ENCODE measurements at places on chromosomes 6 and 20. TPM values are rescaled to one million over a fixed set of nuclear protein-coding genes. Genes with fewer than 3 reads are reported as not detected.
A peak's percentile ranks its signal among the peaks of the same experiment; 100 is the strongest.

The BANF2 gene
- not detected for total RNA-seq

The TSBP1 gene
- total RNA-seq: not detected

The PIGU gene
- 24.4 TPM for total RNA-seq

The ADGRF4 gene
- not detected for total RNA-seq

The LTA gene
- total RNA-seq: not detected

The AURKA gene
- 132 TPM for total RNA-seq

The PHACTR1 gene
- total RNA-seq: not detected

The SLC32A1 gene
- total RNA-seq: not detected

DNA sequence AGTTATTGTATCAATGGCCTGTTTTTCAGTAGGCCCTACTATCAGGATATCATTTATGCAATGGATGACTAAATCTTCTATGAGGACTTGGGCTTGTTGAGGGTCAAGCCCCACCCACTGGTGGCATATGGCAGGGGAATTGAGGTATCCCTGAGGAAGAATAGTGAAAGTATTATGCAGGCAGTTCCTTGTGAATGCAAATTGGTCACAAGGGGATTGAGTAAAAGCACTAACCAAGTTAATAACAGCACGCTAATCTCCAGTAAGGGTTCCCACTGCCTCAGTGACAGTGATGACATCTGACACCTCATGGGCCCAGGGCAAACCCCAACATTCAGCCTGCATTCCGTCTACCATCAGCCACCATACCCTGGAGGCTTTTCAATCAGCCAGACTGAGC lies 14.9 kb downstream of the BPIFA1 start:
- H3K27me3 ChIP-seq: no peaks in the 10 kb centered on the region
- DNase-seq: no peak
- no peak overlapping the region for H3K27ac ChIP-seq
- no peaks in the 10 kb centered on the region for H3K4me1 ChIP-seq
- H3K36me3 ChIP-seq: no peaks in the 10 kb centered on the region

DNA sequence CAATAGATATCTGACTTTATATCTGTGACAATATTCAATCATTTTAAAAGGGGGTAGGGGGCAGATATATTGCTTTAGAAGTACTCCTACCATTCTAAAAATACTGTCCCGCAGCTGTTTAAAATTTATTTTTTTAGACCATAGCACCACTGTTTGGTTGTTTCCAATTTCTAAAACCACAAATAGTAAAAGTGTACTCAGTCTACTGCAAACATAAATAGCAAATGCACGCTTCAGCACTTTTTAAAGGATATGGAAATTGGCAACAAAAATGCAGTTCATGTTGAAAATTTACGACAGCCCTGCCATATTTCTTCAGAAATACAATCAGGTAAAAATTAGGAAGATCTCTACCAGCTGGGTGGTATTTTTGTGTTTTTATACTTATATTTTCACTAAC lies 132.0 kb upstream of the RUNX2 start:
- no peaks in the 10 kb centered on the region for H3K4me1 ChIP-seq
- no peaks in the 10 kb centered on the region for H3K27me3 ChIP-seq
- no peak overlapping the region for H3K27ac ChIP-seq
- no peak overlapping the region for H3K4me3 ChIP-seq

- no peak overlapping the region for H3K4me3 ChIP-seq
- no peak overlapping the region for H3K27ac ChIP-seq
- DNase-seq: no peak
- H3K27me3 ChIP-seq: no peaks in the 10 kb centered on the region
- H3K4me1 ChIP-seq: no peaks in the 10 kb centered on the region
Observed at GRCh38 chr6:130769861-130770260, 57.3 kb upstream of the SMLR1 start.

DNA sequence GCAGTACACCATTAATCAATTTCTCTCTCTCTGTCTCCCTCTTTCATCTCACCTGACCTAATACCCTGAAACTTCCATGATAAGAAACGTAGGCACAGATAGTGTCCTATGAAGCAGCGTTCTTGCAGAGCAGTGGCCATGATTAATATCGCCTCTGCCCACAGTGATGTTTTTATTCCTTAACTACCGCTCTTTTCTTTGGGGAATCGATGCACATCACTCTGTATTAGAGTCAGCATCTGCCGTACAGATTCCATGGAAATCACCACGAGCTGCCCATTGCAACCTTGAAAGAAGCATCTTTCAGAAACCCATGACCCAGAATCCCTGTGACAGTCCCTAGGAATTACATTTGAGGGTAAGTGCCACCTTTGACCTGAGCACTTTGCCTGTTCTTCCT lies 152.0 kb upstream of the ECI2 start:
- H3K4me1 ChIP-seq: peaks cover 7% of the 10 kb centered on the region
- no peak overlapping the region for H3K27ac ChIP-seq
- H3K36me3 ChIP-seq: no peaks in the 10 kb centered on the region
- no peaks in the 10 kb centered on the region for H3K27me3 ChIP-seq
- H3K4me3 ChIP-seq: no peak overlapping the region

GRCh38 chr6:106107043-106107613 lies 21.0 kb downstream of the PRDM1 start:
- H3K4me1 ChIP-seq: no peaks in the 10 kb centered on the region
- no peak overlapping the region for H3K27ac ChIP-seq

- no peak for DNase-seq
- peaks cover 47% of the 10 kb centered on the region for H3K36me3 ChIP-seq
- H3K27me3 ChIP-seq: no peaks in the 10 kb centered on the region
- H3K4me1 ChIP-seq: peaks cover 21% of the 10 kb centered on the region
Observed at GRCh38 chr20:41142919-41143318, 5.6 kb downstream of the PLCG1 start.

GRCh38 chr20:13875265-13875811 lies 90.5 kb downstream of the NDUFAF5 start:
- H3K4me1 ChIP-seq: no peaks in the 10 kb centered on the region
- H3K27ac ChIP-seq: no peak overlapping the region
- no peaks in the 10 kb centered on the region for H3K36me3 ChIP-seq
- no peak for DNase-seq

- no peak overlapping the region for H3K27ac ChIP-seq
- no peaks in the 10 kb centered on the region for H3K27me3 ChIP-seq
- H3K4me3 ChIP-seq: no peak overlapping the region
- peaks cover 6% of the 10 kb centered on the region for H3K4me1 ChIP-seq
- H3K36me3 ChIP-seq: no peaks in the 10 kb centered on the region
- DNase-seq: no peak
Observed at GRCh38 chr6:139608466-139609261, 234.2 kb upstream of the CITED2 start.

GRCh38 chr20:59204165-59204894 lies 40.7 kb downstream of the ZNF831 start:
- peaks cover 28% of the 10 kb centered on the region for H3K27me3 ChIP-seq
- no peaks in the 10 kb centered on the region for H3K4me1 ChIP-seq
- DNase-seq: no peak
- H3K27ac ChIP-seq: no peak overlapping the region
- H3K4me3 ChIP-seq: no peak overlapping the region

- no peak overlapping the region for H3K4me3 ChIP-seq
- H3K36me3 ChIP-seq: no peaks in the 10 kb centered on the region
- no peaks in the 10 kb centered on the region for H3K4me1 ChIP-seq
- no peak for DNase-seq
- H3K27ac ChIP-seq: no peak overlapping the region
Observed at GRCh38 chr6:126625019-126625418, 285.1 kb downstream of the CENPW start.

GRCh38 chr6:19432966-19433498 lies 404.1 kb upstream of the ID4 start:
- no peak overlapping the region for H3K4me3 ChIP-seq
- no peaks in the 10 kb centered on the region for H3K27me3 ChIP-seq
- H3K27ac ChIP-seq: no peak overlapping the region
- DNase-seq: no peak

- DNase-seq: no peak
- H3K4me3 ChIP-seq: no peak overlapping the region
- no peak overlapping the region for H3K27ac ChIP-seq
- H3K27me3 ChIP-seq: no peaks in the 10 kb centered on the region
- no peaks in the 10 kb centered on the region for H3K4me1 ChIP-seq
Observed at GRCh38 chr20:9736373-9736772, 102.5 kb downstream of the PAK5 start.

GRCh38 chr6:118813775-118814174 lies 80.2 kb upstream of the ASF1A start:
- H3K4me1 ChIP-seq: no peaks in the 10 kb centered on the region
- H3K27me3 ChIP-seq: no peaks in the 10 kb centered on the region
- DNase-seq: no peak
- no peak overlapping the region for H3K4me3 ChIP-seq
- peaks cover 3% of the 10 kb centered on the region for H3K36me3 ChIP-seq

- no peak for DNase-seq
- H3K27me3 ChIP-seq: no peaks in the 10 kb centered on the region
- no peaks in the 10 kb centered on the region for H3K4me1 ChIP-seq
- peaks cover 8% of the 10 kb centered on the region for H3K36me3 ChIP-seq
- no peak overlapping the region for H3K4me3 ChIP-seq
- no peak overlapping the region for H3K27ac ChIP-seq
Observed at GRCh38 chr6:157158456-157158855, 164.9 kb downstream of the TMEM242 start.

GRCh38 chr20:62858058-62858830 lies 3.4 kb downstream of the TCFL5 start:
- H3K36me3 ChIP-seq: peaks cover 39% of the 10 kb centered on the region
- peaks cover 17% of the 10 kb centered on the region for H3K4me1 ChIP-seq
- no peak for DNase-seq
- H3K27ac ChIP-seq: no peak overlapping the region
- no peak overlapping the region for H3K4me3 ChIP-seq

- no peaks in the 10 kb centered on the region for H3K27me3 ChIP-seq
- H3K27ac ChIP-seq: no peak overlapping the region
- no peak for DNase-seq
Observed at GRCh38 chr20:5691918-5692618, 58.1 kb upstream of the SHLD1 start.

DNA sequence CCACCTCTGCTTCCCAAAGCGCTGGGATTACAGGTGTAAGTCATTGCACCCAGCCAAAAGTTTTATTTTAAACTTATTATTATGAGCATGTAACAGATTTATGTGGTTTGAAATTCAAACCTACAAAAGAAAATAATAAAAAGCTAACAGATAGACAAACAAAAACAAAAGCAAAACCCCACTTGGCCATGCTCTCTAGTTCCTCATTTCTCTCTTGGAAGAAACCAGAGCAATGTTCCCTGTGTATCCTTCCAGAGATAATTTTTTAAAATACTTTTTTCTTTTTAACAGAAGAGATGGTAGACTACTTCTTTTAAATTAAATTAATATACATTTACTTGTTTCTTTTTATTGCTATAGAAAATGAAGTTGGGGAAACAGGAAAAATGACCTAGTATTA lies 28.0 kb upstream of the SLC17A3 start:
- no peaks in the 10 kb centered on the region for H3K4me1 ChIP-seq
- no peak for DNase-seq
- no peaks in the 10 kb centered on the region for H3K36me3 ChIP-seq
- H3K4me3 ChIP-seq: no peak overlapping the region
- no peak overlapping the region for H3K27ac ChIP-seq
- no peaks in the 10 kb centered on the region for H3K27me3 ChIP-seq

GRCh38 chr20:24060851-24061590 lies 72.4 kb upstream of the GGTLC1 start:
- H3K36me3 ChIP-seq: no peaks in the 10 kb centered on the region
- H3K4me1 ChIP-seq: no peaks in the 10 kb centered on the region
- H3K4me3 ChIP-seq: no peak overlapping the region
- H3K27ac ChIP-seq: no peak overlapping the region

- no peak for DNase-seq
- H3K4me3 ChIP-seq: no peak overlapping the region
- H3K36me3 ChIP-seq: no peaks in the 10 kb centered on the region
- H3K27me3 ChIP-seq: no peaks in the 10 kb centered on the region
- no peak overlapping the region for H3K27ac ChIP-seq
Observed at GRCh38 chr6:129069006-129069405, 186.1 kb downstream of the LAMA2 start.

DNA sequence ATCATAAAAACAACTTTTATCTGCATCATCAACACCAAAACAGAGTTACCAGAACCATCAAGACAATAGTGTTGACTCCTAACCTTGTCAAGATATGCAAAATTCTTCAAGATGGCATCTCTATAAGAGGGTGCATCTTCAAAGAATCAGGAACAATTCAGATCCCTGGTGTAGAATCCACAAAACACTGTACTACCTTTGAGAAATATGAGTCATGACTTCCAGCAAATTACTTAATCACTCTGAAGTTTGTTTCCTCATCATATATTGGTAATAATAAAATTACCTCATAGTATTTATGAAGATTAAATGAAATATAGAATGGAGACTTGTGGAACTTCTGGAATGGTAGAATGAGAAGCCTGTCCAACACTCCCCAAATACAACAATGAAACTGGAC lies 221.3 kb upstream of the SUPT3H start:
- peaks cover under 1% of the 10 kb centered on the region for H3K4me1 ChIP-seq
- H3K36me3 ChIP-seq: no peaks in the 10 kb centered on the region
- no peak for DNase-seq
- H3K27ac ChIP-seq: no peak overlapping the region
- H3K27me3 ChIP-seq: no peaks in the 10 kb centered on the region
- no peak overlapping the region for H3K4me3 ChIP-seq

GRCh38 chr20:49845060-49845459 lies 32.4 kb downstream of the SLC9A8 start:
- no peak for DNase-seq
- no peak overlapping the region for H3K4me3 ChIP-seq
- peaks cover 3% of the 10 kb centered on the region for H3K4me1 ChIP-seq
- H3K36me3 ChIP-seq: peaks cover 15% of the 10 kb centered on the region

GRCh38 chr6:1137849-1138248 lies 174.0 kb upstream of the FOXQ1 start:
- no peak overlapping the region for H3K4me3 ChIP-seq
- H3K27me3 ChIP-seq: no peaks in the 10 kb centered on the region
- H3K27ac ChIP-seq: no peak overlapping the region
- H3K36me3 ChIP-seq: no peaks in the 10 kb centered on the region
- no peak for DNase-seq
- H3K4me1 ChIP-seq: no peaks in the 10 kb centered on the region

GRCh38 chr6:49300443-49300842 lies 162.6 kb downstream of the MMUT start:
- no peaks in the 10 kb centered on the region for H3K4me1 ChIP-seq
- no peak overlapping the region for H3K27ac ChIP-seq
- H3K27me3 ChIP-seq: no peaks in the 10 kb centered on the region
- no peak overlapping the region for H3K4me3 ChIP-seq
- no peak for DNase-seq

DNA sequence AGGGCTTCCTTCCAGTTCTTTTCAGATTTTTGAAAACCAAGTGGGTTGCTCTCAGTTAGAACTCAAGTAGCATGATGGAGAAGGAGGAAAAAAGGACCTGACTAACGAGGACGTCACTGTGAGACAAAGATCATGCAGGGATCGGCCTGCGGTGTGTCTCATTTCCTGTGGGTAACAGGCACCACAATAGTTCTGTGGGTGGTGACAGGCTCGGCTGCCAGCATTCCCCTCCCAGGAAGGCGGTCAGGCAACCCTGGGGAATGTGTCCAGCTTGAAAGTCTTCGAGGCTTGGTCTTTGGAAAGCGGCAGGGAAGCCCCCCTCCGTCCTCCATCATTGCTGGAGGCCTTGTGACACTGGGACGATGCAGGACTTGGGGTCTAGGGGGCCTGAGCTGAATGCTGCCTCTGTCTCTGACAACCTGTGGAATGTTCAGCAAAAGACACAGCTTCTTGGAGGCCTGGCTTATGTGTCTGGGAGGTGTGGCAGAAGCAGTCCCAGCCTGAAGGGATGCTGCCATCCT lies 121.0 kb downstream of the BCAS1 start:
- no peak overlapping the region for H3K4me3 ChIP-seq
- peak; percentile 95 for DNase-seq
- no peaks in the 10 kb centered on the region for H3K36me3 ChIP-seq
- peaks cover 24% of the 10 kb centered on the region for H3K4me1 ChIP-seq
- peak overlapping the region; percentile 92 for H3K27ac ChIP-seq

Data from SJSA1 (cell line).